Stimulated activated CD8-positive, alpha-beta memory T cell treated with anti-CD3 and anti-CD28 coated beads, Interleukin-2, amount 100 ng/mL, for 1 hour (primary cell): ENCODE measurements at places on chromosomes 6 and 20.

DNA sequence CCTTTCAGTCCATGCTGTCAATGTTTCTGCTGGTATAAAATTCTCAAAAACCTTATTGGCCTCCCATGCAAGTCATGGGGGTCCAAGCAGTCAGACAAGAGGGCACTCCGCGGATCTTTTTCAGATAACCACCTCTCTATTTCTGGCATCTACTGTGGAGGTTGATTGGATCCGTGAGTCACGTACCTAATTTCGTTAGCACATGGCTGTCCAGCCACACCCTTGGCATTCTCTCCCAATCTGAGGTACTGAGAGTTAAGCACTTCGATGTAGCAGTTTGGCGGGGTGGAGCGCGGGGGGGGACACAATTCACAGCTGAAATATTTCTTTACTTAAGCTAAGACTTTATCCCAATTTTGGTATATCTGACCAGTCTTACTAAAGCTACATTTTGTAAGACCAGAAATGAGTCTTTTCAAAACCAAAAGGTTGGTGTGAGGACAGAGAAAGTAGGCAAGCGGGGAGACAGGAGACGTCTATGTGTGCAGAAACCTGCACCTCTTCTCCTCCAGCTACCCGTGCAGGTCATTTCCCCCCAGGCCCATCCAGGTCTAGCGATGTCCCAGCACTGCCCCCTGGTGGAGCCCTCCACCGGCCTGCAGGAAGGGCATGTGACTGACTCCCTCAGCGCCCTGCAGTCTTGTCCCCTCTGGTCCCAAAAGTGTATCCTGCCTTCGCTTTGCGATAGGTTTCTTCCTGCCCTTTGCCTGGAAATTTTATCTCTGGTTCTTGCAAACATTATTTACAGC, 113.1 kb downstream of the ADAT2 start:
- DNase-seq, result peak; percentile 31

- no peak for DNase-seq
Observed at GRCh38 chr6:16766043-16766536, 4.8 kb upstream of the ATXN1 start.

- DNase-seq, result no peak
Observed at GRCh38 chr20:62898093-62898964, 28.0 kb downstream of the DIDO1 start.

- DNase-seq, result no peak
Observed at GRCh38 chr6:4394786-4395185, 259.4 kb upstream of the ECI2 start.

DNA sequence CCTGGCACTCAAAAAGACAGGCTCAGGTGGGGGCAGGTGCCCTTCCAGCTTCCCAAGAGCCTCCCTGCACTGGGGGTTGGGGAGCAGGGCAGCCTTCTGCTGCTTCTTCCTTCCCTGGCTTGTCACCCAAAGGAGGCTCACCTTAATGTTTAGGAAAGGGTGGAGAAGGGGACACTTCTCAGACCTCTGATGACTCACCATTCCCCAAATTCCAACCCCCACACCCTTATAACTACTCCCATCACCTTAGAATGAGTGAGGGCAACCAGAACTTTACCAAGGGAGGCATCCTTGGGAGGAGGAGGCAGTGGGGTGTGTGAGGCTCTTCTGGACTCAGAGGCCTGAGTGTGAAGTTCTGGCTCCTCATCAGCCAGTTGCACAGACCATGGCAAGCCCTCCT, 15.2 kb upstream of the FOXP4 start:
- no peak for DNase-seq

GRCh38 chr6:144372611-144373594, 87.8 kb downstream of the UTRN start:
- DNase-seq, result no peak

DNA sequence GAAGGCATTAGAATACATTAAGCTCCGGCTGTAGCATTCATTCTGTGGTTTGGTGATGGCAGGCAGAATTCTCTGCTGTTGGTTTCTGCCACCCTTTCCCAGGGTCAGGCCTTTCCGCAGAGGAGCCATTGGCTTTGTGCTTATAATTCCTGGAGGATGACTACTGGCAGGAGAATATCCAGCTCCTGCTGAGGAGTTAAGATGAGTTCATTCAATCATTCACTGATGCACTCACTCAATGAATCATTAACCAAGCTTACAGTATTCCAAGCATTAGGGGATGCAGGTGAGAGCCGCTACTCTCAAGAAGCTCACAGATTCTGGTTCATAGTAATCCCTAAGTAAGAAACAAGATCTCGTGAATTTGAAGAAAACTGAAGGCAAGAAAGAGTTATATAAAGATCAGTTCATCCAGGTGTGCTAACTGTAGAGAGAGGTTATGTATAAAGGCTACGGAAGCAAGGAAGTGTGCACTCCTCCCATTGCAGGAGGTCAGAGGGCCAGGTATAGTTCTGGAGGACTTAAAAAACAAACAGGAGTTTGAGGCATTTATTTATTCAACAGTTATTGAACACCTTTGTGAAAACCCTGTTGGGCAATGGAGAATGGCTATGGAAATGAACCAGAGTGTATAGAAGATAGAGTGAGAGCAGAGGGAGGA, 75.5 kb downstream of the HMGN3 start:
- DNase-seq, result no peak

- no peak for DNase-seq
Observed at GRCh38 chr6:100456141-100456907, 8.4 kb downstream of the SIM1 start.

DNA sequence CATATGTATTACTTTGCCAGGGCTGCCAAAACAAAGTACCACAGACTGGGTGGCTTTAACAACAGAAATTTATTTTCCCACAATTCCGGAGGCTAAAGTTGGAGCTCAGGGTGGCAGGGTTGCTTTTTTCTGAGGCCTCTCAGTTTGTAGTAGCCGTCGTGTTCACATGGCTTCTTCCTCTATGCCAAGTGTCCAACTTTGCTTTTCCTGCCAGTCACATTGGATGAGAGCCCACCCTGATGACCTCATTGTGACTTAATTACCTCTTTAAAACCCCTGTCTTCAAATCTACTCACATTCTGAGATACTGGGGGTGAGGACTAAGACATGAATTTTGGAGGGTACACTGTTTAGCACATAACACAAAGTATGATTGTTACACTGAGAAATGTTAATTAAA, 9.9 kb upstream of the ECT2L start:
- DNase-seq, result no peak

- no peak for DNase-seq
Observed at GRCh38 chr6:73951183-73951582, 255.2 kb downstream of the CD109 start.

DNA sequence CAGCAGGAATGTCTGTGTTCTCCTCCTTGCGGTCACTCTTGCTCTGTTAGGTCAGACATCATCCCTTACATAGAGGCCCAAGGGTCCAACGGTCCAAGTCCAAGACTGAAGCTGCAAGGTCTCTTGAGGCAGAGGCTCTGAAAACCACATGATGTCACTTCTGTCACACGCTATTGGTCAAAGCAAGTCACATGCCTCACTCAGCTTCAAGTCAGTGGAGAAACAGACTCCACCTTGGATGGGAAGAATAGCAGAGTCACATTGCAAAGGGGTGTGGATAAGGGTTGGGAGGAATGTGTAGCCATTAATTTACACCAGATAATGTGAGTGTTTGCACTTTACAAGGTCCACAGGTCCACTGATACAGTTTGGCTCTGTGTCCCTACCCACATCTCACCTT, 17.5 kb downstream of the SLC52A3 start:
- DNase-seq, result no peak

DNA sequence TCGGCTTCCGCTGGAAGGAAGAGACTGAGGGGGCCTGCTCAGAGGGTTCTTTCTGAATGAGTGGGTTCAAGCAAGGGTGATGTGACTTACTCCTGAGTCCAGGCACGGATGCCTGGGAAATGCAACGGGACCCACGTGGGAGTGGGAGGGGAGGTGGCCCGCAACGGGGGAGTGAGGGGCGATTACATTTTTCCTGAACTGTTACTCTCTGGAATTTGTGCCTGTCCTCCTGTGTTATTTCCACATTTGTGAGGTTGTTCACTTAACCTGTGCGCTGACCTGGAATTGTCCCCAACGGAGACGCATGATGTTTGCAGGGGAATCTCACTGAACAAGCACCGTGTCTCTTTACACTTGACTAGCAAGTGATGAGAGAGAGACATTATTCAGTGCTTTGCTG, 209.4 kb downstream of the CDH4 start:
- DNase-seq, result no peak

DNA sequence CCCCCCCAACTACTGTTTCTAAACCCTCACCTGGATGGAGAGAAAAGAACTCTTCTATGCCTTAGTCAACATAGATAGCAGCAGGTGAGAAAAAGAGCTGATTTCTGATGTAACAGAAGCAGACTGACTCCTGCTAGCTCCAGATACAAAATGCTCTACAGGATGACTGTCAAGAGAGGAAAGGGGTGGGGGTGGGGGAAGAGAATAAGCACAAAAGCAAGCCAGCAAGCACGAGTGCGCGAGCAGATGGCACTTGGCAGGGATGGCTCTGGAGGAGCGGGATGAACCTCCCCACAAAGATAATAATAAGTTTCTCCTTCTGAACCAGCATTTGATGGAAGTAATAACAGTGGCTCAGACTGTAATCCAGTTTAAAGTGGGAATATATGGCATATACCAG, 45.6 kb upstream of the SPDEF start:
- DNase-seq, result no peak

- peak; percentile 49 for DNase-seq
Observed at GRCh38 chr6:73523434-73524123, 2.7 kb upstream of the EEF1A1 start.

DNA sequence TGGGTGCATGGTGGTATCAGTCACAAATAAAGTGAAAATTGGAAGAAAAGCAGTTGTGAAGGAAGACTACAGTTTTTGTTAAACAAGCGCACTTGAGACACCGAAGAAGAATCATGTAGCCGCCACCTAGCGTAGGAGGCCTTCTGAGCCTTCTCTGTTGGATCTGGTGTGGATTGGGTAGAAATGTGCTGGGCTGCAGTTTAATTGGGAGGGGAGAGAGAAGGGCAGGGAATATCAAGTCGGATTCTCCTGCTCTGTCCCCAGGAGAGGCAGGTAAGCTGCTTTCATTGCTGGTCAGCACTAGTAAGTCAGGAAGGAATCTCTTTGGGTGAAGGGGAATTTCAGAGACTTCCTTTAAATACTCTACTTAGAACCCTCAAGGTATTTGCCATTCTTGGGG, 1.2 kb upstream of the FABP7 start:
- no peak for DNase-seq

DNA sequence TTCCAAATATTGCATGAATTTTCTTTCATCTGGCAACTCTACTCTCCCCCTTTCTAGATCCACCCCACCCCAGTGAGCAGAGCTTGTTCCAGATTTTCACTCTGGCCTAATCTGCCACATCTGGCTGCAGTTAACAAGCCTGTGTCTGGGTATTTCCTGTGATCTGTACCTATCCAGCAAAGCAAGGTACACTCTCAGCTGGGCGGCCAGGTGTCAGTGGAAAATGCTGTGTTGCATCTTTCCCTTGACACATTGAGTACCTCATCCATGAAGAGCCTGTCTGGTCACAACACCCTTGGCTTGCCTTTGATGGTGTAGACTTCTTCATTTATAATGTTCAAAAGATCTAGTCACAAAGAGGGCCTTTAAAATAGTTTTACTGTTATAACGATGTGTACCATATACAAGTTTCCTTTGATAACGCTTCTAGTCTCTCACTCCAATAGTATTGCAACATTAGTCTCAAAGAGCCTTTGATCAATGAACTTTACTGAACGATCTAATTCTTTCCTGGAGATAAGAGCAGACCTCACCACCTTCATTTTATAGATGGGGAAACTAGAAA, 6.0 kb upstream of the RNF182 start:
- DNase-seq, result no peak

- DNase-seq, result no peak
Observed at GRCh38 chr20:58829531-58829941, 21.2 kb downstream of the GNAS-AS1 start.

GRCh38 chr20:59526242-59527225, 77.8 kb upstream of the PHACTR3 start:
- no peak for DNase-seq

- no peak for DNase-seq
Observed at GRCh38 chr20:49400904-49401303, 81.6 kb downstream of the KCNB1 start.

- DNase-seq, result no peak
Observed at GRCh38 chr6:19613678-19614077, 223.5 kb upstream of the ID4 start.

DNA sequence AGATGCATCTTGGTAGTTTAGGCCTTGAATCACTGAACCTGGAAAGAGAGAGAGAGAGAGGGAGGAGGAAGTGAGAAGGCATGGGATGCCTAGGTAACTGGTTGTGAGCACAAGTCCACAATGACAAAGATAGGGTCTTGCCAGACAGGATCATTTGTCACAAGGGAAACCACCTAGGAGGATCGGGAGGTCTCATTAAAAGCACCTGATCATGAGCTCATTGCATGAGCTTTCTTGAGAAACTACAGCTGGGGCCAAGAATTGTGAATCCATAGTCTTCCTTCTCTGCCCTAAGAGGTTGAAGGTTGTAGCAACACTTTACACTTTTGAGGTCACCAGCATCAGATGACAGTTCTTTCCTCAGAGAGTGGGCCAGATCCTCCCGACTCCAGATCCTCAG, 195.7 kb downstream of the CD83 start:
- DNase-seq, result no peak

DNA sequence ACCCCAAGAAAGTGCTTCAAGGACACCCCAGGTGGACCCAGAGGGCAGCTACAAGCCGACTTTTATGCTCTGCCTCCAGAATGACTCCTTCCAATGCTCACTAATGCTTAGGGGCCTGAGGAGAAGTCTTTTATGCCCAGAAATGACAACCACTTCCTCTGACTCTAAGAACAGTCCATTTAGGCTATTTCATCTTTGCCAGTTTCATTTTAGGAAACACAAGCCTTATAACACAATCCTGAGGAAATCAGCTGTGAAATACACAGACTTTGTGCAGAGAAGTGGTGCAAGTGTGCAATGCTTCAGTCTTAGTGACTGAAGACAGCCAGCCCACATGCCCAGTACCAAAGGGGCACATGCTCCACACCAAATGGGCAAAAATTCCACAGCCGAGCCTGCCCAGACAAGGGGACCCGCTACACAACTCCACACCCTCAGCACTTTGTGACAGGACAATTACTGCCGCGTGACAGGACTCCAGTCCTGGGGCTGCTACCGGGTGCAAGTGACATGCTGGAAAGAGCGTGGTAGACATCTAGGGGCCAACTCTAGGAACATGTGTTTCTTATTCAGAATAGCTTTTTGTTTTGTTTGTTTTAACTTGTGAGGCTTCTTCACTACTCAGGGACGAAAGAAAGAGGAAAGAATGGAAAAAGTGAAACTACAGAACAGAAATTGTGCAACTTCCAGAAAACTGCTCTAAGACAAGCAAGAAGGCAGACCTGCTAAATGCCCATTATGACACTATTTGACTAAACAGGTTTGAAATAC, 28.2 kb upstream of the PLAGL1 start:
- DNase-seq, result no peak

DNA sequence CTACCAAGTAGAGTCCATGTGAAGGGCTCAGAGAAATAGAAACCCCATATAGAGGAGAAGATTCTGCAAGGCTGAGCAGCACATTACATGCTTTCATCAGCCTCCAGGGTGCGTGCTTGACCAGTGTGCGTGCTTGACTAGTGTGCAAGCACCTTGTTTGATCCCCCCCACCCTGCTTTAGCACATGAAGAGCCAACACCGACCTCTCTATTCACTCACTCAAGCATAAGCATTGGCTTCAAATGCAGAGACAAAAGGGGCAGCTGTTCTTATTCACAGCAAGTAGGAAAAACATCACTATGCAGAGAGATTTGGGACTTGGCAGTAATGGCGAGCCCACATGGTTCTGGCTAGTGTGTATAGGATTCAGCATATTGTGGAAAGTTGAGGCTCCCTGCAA, 278.7 kb upstream of the RNF217 start:
- DNase-seq, result no peak
